ENCODE measurements at places on chromosomes 2 and 18. TPM values are rescaled to one million over a fixed set of nuclear protein-coding genes. Genes with fewer than 3 reads are reported as not detected.

Gene SYT4
- not detected for polyA plus RNA-seq

Gene LYG2
- polyA plus RNA-seq: not detected

Gene HRH4
- polyA plus RNA-seq: not detected

DNA sequence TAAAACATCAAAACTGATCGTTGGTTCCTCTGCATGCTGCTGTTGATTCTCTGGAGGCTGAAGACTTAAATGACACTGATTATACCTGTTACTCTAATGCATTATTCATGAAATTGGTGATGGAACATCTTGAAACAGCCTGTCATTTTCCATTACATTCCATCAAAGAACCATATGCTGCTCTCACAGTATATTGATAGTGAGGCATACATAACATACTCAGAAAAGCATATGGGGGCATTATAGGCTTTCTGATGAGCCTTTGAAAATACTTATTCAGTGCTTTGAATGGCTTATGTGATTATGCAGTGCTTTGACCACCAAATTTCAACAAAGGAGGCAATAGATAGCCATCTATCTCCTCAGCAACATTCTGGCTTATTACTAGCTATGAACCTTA is 392.1 kb downstream of the CDH19 start:
- H3K4me1 ChIP-seq: no peaks in the 10 kb centered on the region
- no peak for DNase-seq
- H3K4me3 ChIP-seq: no peak overlapping the region
- H3K36me3 ChIP-seq: no peaks in the 10 kb centered on the region

DNA sequence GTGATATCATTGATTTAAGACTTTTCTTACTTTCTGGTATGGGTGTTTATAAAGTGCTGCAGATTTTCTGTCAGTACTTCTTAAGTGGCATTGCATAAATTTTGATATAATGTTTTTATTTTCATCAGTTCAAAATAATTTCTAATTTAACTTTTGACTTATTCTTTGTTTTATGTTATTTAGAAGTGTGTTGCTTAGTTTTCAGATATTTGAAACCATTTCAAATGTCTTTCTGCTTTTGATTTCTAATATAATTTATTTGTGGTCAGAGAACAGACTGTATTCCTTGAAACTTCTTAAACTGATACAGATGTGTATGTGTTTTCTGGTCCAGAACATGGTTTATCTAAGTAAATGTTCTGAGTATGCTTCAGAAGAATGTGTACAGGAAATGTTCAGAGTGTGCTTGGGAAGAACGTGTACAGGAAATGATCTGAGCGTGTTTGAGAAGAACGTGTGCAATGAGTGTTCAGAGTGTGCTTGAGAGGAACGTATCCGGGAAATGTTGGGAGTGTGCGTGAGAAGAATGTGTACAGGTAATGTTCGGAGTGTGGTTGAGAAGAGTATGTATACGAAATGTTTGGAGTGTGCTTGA is 265.7 kb upstream of the HS6ST1 start:
- peak overlapping the region; percentile 77 for H3K27ac ChIP-seq
- H3K36me3 ChIP-seq: no peaks in the 10 kb centered on the region
- peak; percentile 77 for DNase-seq
- H3K4me3 ChIP-seq: no peak overlapping the region
- peaks cover 5% of the 10 kb centered on the region for H3K4me1 ChIP-seq
- no peaks in the 10 kb centered on the region for H3K27me3 ChIP-seq
